ENCODE measurements at places on chromosomes 6 and 20.

GRCh38 chr6:138844192-138844591 is 48.3 kb downstream of the ECT2L start:
- peak; percentile 72 for DNase-seq

GRCh38 chr6:30020626-30021025 is 40.4 kb upstream of the POLR1H start:
- DNase-seq = no peak

- no peak for DNase-seq
Measured at GRCh38 chr6:40504274-40504673, 82.9 kb downstream of the LRFN2 start.

- no peak for DNase-seq
Measured at GRCh38 chr6:34920097-34920496, 31.0 kb downstream of the ANKS1A start.

DNA sequence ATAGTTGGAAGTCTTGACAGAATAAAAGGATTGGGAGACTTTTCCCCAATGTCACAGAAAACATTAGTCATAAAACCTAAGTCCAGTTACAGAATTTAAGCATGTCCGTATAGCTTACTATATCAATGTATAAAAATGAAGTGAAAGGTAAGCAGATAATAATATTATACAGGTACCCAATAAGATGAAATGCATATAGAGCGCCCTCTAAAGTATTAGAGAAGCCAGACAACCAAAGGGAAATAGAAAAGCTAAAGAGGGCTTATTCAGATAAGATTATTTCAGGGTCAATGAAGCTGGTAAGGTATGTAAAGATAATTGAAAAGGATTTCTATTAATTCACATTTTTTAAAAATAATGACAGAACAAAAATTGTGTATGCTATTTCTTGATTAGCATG is 947.7 kb upstream of the MAP3K7 start:
- DNase-seq = no peak

DNA sequence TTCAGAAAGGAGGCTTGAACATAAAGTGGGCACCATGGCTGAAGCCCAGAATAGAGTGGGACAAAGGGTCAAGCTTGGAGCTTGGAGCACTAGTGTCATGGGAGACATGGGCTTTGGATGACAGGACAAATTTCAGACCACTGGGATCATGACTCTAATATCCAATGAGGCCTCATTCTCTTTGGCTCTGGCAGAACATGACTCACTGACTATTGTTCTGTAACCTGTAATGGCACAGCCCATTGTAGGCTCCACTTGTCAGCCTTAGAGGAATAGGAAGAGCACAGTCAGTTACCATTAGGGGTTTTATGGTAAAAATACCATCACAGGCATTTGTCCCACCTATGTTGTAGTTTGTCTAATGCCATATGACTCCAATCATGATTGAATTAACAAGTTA is 34.0 kb upstream of the MMS22L start:
- no peak for DNase-seq

- no peak for DNase-seq
Measured at GRCh38 chr6:168095171-168095691, 16.2 kb upstream of the FRMD1 start.

DNA sequence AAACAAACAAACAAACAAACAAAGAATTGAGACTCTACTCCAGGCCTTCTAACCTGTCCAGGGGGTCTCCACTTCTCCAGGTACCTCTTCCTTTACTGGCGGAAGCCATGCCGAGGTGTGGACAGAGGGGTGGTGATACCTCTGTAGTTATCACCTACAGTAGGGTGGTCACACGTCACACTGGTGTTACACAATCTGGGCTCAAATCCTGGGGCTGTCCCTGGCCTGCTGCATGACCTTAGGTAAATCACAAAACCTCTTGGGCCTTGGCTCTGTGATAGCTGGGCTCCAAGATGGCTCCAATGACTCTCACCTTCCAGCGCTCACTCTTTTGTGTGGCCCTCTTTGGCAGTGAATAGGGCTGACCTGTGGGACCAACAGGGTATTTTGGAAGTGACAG is 76.8 kb upstream of the ZNFX1 start:
- no peak for DNase-seq

DNA sequence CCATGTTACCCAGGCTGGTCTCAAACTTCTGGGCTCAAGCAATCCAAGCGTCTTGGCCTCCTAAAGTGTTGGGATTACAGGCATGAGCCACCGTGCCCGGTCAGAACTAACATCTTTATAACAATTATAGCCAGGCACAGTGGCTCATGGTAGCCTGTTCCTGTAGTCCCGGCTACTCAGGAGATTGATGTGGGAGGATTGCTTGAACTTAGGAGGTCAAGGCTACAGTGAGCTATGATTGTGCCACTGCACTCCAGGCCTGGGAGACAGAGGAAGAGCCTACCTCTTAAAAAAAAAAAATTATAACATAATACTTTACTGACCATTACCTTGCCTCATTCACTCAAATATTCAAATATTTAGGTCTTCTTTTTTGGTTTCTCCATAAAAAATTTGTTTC is 16.8 kb upstream of the MYMX start:
- DNase-seq = no peak

- DNase-seq = no peak
Measured at GRCh38 chr6:32623693-32624092, 13.5 kb upstream of the HLA-DQA1 start.

- peak; percentile 27 for DNase-seq
Measured at GRCh38 chr6:37433657-37434271, 743 bp downstream of the CMTR1 start.

DNA sequence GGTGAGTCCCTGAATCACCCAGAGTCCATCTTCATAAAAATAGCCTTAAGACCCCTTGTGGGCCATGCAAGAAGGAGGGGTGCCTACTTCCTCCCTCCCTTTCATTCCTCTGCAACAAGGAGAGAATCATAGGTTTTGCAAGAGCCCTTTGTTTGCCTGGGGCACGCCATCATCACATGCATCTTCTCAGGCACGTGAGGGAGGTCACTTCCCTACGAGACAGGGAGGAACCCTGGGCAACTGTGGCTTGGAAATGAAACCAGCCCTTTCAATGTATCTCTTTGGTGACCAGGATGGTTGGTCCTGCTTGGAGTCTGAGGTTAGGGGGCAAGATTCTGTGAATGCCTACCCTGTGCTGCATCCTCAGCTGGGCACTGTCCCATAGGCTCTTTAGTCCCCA is 194.8 kb downstream of the MAFB start:
- no peak for DNase-seq

GRCh38 chr6:15293674-15294073 is 47.8 kb downstream of the JARID2 start:
- DNase-seq = no peak

DNA sequence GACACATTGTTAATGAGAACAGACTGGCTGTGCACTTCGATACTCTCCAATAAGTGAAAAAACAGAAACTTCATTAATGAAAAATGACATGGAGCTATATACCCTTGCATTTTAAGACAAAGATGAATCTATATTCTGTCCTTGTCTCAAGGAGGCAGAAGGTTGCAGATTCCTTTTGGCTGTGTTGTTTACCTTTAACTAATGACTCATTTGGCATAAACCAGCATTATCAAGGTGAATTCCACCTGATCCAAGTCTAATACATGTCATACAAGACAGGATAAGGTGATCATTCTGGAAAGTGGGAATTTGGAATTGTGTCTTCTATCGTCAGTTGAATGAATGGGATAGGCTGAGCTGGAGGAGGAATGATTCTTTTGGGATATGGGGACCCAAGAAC is 192.9 kb downstream of the PLCB4 start:
- no peak for DNase-seq

DNA sequence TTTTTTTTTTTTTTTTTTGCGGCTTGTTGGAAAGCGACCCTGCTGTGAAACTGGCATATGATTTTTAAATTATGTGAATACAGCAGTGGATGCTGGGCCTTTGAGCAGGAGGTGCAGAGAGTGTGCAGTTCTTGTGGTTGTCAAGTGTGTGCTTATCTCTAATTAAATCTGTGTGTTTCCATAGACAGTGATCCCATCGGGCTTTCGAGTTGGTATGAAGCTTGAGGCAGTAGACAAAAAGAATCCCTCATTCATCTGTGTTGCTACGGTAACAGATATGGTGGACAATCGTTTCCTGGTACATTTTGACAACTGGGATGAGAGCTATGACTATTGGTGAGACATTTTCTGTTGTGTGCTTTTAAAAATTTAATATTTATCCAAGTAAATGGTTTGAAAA is 52.4 kb downstream of the L3MBTL3 start:
- peak; percentile 12 for DNase-seq

DNA sequence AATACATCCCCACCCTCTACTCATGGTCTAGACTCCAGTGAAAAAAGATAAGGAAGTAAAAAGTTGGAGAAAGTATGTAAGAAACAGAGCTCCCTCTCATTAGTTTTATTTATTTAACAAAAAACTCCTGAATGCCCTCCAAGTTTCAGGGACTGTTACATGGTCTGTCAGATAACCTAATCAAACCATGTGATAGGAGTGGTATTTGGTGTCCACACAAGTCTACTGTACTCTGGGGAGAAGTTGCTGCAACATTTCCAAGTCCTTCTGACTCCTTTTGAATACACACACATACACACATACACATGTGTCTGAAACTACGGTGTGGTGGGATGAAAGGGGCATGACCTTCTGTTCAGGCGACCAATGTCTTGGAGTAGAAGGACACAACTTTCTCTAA is 320.0 kb downstream of the ADGRG6 start:
- no peak for DNase-seq

GRCh38 chr6:14924126-14925024 is 321.5 kb upstream of the JARID2 start:
- DNase-seq = no peak

- no peak for DNase-seq
Measured at GRCh38 chr20:15805154-15805553, 768.1 kb downstream of the KIF16B start.

- no peak for DNase-seq
Measured at GRCh38 chr20:36848677-36849076, 27.3 kb upstream of the TLDC2 start.

DNA sequence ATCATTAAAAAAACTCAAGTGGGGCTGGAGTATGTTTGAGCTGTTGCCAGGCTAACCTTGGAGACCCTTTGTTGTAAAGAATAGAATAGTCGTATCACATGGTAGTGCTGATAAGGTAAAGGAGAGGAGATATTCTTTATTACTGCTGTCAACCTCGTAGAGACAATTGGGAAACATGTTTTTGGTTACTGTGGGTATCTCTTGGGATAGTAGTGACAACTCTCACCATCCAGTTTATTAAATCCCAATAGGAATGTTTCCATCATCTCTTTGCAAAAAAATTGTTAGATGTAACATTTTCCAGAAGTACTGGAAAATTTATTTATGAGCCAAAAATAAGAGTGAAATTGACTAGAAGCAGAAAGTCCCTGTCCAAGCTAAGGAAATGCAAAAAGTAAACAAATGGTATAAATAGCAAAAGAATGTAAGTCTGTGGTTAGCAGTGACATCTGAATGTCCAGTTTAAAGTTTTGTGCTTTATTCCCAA is 829.3 kb upstream of the CITED2 start:
- DNase-seq = peak; percentile 11

GRCh38 chr20:62929051-62929538 is 2.8 kb upstream of the DIDO1 start:
- DNase-seq = peak; percentile 89

DNA sequence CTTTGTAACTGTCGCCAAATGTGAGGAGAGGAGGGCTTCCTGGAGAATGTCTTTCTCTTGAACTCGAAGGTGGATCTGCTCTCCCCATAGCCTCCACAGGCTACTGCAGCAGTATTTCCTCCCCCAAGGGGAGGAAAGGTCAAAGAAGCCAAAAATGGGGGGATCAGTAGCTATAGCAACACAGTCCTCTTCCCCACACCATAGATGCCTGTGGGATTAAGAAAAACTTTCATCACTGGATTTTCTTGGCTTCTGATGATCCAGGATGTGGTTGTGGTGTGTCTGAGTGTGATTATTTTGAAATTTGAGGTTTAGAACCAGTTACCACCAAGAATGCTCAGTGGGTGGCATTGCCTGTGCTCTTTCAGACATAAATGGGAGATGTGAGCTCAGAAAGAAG is 140.1 kb upstream of the SPACA1 start:
- DNase-seq = peak; percentile 65

GRCh38 chr6:56151609-56152224 is 95.7 kb downstream of the COL21A1 start:
- DNase-seq = no peak

- DNase-seq = no peak
Measured at GRCh38 chr6:37765182-37765775, 54.2 kb upstream of the ZFAND3 start.

GRCh38 chr6:81084776-81085430 is 667.6 kb downstream of the TENT5A start:
- no peak for DNase-seq

- DNase-seq = no peak
Measured at GRCh38 chr6:72248621-72249020, 362.3 kb downstream of the RIMS1 start.

DNA sequence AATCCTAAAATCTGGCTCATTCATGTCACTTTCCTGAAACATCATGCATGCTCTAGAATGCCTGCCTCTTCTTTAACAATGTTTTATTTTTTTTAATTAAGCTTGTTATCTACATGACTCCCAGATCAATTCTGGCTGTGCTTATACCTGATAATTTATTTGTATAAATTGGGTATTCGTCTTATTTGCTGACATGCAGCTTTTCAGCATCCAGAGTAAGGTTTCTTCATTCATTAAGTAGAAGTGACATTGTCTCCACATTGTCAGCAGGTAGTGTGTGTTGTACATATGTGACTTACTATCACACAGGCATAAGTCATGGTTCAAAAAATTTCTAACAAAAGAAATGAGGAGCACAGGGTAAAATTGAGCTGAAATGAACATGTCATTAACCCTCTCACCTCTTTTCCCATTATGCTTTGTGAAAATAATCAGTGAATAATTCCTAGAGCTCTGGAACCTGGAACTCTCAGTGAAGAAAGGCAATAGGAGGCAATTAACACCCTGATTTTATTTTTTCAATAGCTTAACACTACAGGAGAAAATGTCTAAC is 157.4 kb downstream of the OPRM1 start:
- DNase-seq = no peak

DNA sequence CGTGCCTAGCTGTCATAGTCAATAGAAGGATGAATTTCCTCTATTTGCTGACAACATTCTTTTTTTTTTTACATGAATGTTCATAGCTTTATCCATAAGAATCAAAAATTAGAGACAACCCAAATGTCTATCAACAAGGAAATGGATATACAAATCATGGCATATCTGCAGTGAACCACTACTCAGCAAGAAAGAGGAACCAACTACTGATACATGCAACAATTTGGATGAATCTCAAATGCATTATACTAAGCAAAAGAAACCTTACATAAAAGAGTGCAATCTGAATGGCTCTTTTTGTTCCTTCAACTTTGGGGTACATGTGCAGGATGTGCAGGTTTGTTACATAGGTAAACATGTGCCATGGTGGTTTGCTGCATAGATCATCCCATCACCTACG is 17.7 kb upstream of the MCM9 start:
- DNase-seq = no peak

- DNase-seq = no peak
Measured at GRCh38 chr6:165042912-165043311, 266.5 kb downstream of the C6orf118 start.

- no peak for DNase-seq
Measured at GRCh38 chr6:147054158-147054557, 150.1 kb upstream of the STXBP5 start.

GRCh38 chr6:125262016-125263013 is 39.5 kb downstream of the HDDC2 start:
- DNase-seq = peak; percentile 81

Measured in GM03348 (cell line).